ENCODE measurements at places on chromosomes 3 and 15.

- no peak for DNase-seq
Measured at GRCh38 chr3:141291559-141292355, 60.1 kb downstream of the PXYLP1 start.

GRCh38 chr3:163878396-163878795, 1199.9 kb downstream of the SI start:
- no peak for DNase-seq

- no peak for DNase-seq
Measured at GRCh38 chr3:87856126-87856525, 202.7 kb downstream of the CGGBP1 start.

- DNase-seq: peak; percentile 15
Measured at GRCh38 chr3:143847787-143848631, at the start of gene SLC9A9. Gene SLC9A9 (minus strand): TSS chr3:143848468. CDS start chr3:143848322, 146 bp downstream.

DNA sequence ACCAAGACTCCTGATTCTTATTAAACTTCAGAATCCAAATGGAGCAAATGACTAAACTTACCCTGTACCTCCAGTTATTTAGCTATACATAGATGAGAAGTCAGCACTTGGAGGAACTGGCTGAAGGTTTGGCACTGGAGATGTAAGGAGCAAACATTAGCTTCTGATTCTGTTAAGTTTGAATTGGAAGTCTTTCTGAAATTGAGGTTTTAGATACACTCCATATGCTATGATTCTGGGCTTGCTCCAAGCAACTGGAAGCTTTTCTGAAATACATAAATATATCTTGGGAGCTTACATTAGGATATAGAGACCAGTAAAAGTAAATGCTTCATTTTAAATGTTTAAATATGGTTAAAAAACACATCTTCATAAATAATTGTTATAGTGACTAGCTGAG, 333.7 kb downstream of the EPHA3 start:
- no peak for DNase-seq

- DNase-seq: peak; percentile 87
Measured at GRCh38 chr3:53709860-53710674, 136.2 kb downstream of the CHDH start.

DNA sequence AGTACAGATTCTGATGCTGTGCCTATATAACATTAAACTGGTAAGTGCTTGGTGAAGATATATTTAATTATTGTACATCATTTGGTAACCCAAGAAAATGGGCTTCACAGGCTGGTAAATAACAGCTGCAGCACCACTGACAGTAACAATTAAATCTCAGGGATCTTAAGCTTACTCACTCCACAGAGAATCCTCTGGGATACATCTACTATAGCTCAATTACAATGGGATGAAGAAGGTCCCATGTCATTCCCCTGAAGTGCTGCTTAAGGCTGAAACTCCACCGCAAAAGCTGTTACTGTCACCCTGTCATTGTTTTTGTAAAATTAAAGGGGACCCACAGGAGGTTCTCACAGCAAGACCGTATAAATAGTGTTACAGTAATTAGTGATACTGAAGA, 153.0 kb downstream of the IMPG2 start:
- no peak for DNase-seq

DNA sequence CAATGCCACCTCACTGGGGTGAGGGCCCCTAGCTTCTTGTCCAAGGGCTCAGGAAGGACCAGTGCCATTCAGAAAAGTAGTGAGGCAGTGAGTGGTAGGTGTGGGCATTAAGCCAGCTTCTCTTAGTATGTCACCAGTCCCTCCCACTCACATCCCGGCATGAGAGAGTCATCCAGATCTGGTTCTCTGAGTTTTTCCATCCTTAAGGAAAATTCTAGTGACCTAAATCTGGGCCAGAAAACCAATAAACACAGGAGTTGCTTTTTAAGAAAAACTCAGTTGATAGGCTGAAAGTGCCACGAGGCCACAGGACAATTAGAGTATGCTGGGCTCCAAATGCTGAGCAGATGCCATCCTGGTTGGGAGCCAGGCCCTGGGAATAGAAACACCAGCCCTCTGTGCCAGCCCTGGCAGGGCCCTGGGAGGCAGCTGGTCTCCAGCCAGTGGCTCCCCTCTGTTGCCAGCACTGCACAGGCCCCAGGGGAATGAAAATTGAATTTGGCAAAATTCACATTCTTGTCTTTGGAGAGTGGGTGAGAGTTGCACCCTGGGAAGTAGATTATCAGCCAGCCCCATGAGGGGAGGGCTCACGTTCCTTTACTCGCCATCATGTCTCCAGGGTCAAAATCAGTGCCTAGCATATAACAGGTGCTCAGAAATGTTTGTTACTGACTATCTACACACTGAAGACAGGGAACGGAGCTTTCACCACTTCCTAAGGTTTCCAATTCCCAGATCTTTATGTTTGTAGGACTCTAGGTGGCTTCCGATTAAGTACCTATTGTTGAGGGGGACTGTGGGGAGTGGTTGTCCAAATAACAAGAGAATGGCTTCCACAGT, 52.8 kb downstream of the FAM43A start:
- no peak for DNase-seq

GRCh38 chr15:50452927-50453326, 28.7 kb downstream of the USP8 start:
- no peak for DNase-seq

DNA sequence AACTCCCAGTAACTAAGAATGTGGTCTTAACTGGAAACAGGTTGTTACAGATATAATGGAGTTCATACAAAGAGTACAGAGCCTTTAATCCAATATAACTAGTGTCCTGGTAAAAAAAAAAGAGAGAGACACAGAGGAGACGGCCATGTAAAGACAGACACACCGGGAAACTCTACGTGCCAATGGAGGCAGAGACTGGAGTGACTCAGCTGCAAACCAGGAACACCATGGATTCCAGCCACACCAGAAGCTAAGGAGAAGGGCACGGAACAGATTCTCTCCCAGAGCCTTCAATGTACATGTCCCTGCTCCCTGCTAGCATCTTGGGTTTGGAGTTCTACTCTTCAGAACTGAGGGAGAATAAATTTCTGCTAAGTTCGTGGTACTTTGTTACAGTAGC, 4.5 kb downstream of the RNF168 start:
- DNase-seq: no peak

DNA sequence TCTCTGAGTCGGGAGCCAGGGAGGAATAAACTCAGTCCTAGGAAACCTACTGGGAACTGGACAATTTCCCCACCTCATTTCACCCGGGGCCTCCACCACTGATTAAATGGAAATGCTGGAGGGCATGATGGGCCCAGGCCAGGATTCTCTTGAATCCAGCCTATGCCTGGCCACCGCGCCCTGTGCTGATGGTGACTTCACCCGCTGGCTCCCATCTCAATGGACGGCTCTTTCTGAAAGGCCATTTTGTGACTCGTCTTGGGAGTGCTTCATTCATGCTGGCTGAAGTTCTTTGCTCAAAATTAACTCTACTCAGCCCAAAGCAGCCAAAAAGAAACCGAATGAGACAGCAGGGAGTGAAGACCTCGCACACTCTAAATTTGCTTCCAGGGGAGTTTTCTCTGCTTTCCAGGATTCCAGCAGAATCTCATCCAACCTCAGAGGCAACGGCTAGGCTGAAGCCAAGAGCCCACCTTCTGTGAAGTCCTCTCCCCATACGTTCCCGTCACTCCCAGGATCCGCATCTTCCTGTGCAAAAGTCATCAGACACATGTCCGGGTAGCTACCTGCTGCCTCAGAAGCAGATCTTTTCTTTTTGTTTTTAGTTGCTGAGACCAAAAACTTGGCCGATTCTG, 266.0 kb upstream of the ICE2 start:
- DNase-seq: no peak

GRCh38 chr3:128494367-128494650, 1.3 kb upstream of the GATA2 start:
- DNase-seq: no peak

- DNase-seq: no peak
Measured at GRCh38 chr3:169629895-169630294, 33.6 kb downstream of the MECOM start.

GRCh38 chr15:68385240-68385561, 46.8 kb downstream of the ITGA11 start:
- DNase-seq: no peak

DNA sequence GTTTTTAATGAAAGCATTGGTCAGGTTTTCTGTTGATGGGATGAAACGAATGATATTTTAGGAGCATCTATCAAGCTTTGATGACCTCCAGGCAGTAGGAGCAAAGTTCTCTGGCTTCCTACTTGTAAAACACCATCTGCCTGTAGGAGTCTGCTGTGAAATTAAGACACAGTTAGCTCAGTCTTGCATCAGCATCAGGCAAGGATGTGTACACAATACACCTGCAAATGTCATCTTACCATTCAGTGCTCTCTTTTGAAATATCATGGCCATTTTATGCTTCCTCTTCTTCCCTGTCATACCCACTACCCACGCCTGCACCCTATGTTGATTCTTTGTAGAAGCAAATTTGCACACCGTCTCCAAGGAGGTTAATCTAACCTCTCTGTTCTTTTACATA, 38.2 kb downstream of the B3GALNT1 start:
- DNase-seq: no peak

GRCh38 chr15:68818769-68819494, 1.8 kb downstream of the ANP32A start:
- peak; percentile 56 for DNase-seq

DNA sequence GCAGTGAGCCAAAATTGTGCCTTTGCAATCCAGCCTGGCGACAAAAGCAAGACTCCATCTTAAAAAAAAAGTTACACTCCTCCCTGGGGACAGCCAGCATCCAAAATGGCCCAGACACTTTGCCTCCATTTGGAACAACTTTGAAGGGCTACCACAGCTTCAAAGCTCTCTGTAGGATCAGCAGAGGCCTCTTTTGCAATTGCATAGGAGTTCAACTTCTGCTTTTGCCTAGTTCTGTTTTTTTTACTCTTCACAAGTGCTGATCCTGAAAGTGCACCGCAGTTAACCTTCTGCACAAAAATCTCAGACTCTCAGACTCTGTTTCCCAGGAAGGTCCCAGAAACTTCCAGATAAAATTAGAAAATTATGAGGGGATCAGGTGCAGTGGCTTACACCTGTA, 25.2 kb upstream of the SLC4A7 start:
- no peak for DNase-seq

GRCh38 chr3:188198760-188199327, 44.9 kb downstream of the LPP start:
- no peak for DNase-seq

DNA sequence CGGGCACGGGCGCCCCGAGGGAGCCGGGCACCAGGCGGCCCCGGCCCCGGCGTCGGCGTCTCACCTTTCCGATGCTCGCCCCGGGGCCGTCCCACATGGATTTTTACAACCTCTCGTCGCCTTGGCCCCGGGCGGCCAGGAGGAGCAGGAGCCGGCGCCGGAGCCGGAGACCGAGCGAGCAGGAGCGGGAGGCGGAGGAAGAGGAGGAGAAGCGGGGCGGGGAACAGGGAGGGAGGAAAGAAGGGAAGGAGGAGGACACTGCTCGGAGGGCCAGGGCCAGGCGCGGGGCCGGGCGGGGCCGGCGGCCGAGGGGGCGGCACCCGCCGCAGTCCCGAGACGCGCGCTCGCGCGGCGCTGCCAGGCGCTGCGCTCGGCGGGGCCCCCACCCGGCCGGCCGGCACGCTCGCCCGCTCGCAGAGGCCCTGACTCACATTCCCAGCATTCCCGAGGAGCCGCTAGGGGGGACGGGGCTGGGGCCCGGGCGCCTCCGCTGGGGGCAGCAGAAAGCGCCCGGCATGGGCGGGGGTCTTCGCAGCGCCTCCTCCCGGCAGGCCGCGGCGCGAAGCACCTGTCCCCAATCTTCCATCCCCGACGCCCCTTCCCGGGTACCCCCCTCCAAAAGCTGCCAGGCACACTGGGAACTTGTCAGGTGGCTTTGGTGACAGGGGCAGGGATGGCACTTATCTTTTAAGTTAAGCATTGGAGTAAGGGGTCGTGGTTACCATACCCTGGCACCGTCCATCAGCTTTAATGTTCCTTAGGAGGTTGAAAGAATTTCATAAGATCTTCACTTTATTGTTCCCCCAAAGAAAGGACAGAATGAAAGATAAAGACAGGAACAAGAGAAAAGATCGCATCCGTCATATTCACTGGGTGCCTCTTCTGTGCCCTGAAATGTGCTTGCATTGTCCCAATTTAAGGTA, at the start of gene ERC2:
TSS of gene ERC2 (minus strand) at position 284 of the 923 bp plus-strand sequence.
- DNase-seq: peak; percentile 94

DNA sequence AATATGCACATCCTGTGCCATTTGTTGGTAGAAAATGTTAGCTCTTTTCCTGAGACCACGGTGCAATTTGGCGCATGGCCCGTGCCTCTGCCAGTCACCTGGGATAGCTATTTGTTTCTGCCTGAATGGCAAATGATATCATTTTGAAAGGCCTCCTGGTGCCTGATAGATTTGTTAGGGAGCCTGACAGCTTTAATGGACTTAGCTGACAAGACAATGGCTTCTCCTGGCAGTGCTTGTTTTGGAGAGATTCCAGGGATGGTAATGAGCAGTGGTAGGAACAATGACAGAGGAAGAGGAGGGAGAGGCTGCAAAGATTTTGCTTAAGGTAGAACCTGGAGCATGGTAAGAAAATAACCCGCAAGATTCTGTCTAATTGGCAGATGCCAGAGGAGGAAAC, 268.5 kb downstream of the CLSTN2 start:
- DNase-seq: no peak
